ENCODE measurements at places on chromosomes 7 and 10.

- DNase-seq: no peak
Observed at GRCh38 chr7:17269341-17270221, 28.9 kb upstream of the AHR start.

- no peak for DNase-seq
Observed at GRCh38 chr10:1152386-1153250, 96.4 kb downstream of the WDR37 start.

GRCh38 chr7:158076656-158077055 is 511.0 kb downstream of the PTPRN2 start:
- DNase-seq: no peak

- no peak for DNase-seq
Observed at GRCh38 chr10:115941361-115941771, 331.6 kb downstream of the GFRA1 start.

GRCh38 chr10:111430070-111430469 is 353.2 kb downstream of the ADRA2A start:
- no peak for DNase-seq

DNA sequence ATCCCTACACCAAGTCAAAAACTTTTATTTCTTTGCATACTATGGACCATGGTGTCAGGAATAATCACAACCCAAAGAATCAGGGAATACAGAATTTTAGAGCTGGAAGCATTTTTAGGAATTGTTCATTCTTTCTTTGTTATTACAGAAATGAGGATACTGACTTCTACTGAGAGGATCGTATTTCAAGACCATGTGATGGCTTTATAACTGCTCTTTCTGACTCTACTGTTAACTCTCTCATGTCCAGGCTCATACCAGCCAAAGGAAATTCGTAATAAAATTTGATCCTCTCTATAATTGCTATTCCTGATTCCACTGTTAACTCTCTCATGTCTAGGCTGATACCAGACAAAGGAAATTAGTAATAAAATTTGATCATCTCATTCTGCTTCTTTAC is 1050.9 kb upstream of the C7orf33 start:
- DNase-seq: no peak
